ENCODE measurements at places on chromosomes 2 and 18.
A peak's percentile ranks its signal among the peaks of the same experiment; 100 is the strongest.

- DNase-seq, result no peak
These were observed 136.9 kb downstream of the SLC4A10 start for GRCh38 chr2:161761160-161761559.

DNA sequence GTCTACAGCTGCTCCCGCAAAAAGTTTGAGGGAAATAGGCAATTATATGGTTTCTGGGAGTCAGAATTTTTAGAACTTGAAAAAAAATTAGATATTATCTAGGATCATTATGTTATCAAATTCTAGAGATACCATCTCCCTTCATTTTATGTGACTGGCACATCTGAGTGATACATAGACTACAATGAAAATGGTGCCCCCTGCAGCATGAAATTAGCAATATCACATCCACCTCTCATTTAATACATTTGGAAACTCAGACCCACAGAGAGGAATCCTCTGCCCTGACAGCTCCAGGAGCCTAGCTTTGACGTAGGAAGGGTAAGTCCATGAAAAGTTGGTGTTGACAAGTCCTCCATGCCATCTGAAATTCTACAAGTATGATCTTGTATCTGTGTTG, 381.6 kb downstream of the SUCLG1 start:
- DNase-seq, result peak; percentile 28

DNA sequence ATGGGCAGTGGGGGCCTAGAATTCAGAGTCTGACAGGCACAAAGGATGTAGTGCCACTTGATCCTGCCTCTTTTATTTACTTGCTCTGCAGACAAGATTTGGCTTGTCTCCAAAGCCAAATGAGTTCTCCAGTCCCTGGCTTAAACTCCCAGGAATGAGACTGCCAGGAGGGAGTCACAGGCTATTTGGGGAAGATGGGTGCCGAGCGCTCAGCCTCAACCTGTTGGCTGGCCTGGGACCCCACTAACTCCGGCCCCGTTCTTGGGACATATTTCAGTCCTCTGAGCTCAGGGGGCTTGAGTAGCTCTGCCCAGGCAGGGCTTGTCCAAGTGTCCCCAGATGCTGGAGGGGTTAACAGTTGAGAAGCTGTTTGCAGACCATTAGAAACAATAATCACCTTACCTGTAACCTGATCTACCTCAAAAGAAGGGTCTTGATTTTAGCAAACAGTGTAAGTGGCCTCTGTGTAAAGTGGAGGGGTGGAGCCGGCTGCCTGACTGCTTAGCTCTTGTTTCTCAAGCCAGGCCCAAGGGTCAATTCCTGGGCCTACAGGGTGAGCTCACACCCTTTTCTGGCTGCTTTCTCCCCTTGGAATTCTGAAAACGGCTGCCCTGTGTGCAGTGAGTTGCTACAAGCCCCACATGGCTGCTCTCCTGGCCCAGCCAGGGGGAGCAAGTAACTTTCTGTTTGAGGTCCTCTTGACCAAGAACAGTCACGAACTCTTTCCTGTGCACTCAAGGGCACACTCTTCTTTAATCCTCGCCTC, 27.1 kb upstream of the FZD5 start:
- DNase-seq, result peak; percentile 84

DNA sequence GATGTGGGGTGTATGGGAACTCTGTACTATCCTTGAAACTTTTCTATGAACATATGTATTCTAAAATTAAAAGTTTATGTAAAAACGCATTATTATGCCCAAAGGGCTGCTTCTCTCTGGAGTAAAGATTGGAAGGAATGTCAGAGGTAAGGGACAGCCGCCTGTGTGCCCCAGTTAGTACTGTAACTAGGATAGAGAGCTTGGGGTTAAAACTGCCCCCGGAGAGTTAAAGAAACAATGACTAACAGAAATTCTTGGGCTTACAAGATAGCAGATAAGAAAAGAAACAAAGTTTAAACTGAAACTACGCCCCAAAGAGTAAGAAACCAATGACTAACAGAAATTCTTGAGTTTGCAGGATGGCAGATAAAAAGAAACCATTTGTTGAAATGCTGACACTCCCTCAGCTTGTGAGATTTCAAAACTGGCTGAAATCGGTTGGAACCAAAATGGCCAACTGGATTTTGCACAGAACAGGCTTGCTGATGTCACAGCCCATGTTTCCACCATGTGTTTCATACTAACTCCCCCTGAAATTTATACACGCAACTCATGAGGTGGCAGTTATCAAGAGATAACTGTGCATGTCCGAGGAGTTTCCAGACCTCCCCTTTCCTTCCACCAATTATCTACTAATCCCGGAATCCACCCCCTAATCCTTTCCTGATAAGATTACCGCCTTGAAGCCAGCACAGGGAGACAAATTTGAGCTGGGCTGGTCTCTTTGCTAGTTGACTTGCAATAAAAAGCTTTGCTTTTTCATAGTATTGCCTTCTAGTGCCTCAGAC, 8.7 kb upstream of the TXNDC2 start:
- no peak for DNase-seq

DNA sequence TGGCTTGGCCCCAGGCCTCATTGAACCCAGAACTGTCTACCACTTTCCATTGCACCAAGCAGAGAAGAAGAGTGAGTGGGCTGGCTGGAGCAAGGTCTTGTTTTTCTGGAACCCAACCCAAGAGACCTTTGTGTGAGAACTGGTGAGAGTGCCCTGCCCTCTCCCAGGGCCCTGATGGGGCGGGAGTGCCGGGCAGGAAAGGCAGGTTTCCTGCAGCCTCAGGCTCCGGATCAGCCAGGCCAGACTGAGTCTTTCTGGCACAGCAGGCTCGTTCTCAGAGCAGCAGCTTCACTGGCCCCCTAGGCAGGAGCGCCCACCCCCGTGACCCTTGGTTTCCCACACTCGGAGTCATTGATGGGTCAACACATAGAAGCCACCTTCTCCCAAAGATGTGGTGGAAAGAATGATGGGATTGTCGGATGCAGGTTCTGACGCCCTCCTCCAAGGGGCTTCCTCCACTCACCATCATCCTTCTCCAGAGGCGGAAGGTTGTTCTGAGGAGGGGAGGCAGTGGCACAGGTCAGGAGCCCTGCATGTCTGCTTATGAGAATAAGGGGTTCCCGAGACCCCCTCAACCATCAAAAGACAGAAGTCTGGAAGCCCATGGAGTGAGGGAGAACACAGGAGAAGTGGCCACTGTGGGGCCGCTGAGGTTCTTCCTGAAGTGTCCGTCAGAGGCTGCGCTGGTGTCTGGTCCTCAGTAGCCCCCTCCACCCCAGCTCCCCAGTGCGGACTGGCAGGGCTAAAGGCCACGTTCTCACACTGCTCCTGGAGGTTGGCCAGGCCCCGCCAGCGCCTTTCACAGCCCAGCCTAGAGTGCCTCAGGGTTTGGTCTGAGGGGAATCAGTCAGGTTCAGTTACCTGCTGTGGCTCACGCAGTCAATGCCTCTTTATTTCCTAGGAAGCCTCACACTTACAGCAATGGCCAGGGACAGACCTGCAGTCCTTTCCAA, 62.8 kb upstream of the LAPTM4A start:
- no peak for DNase-seq

- DNase-seq, result no peak
These were observed 212.9 kb upstream of the STON1 start for GRCh38 chr2:48316753-48317750.

- DNase-seq, result no peak
These were observed 109.1 kb downstream of the MCFD2 start for GRCh38 chr2:46806526-46806925.

GRCh38 chr2:166464187-166464586, 29.9 kb downstream of the SCN7A start:
- DNase-seq, result no peak

- no peak for DNase-seq
These were observed 325.6 kb upstream of the EPHA4 start for GRCh38 chr2:221897718-221898117.

- DNase-seq, result no peak
These were observed 32.1 kb downstream of the ASAP2 start for GRCh38 chr2:9238591-9239326.

Measured in NCI-H2029 treated with DMSO at 0.1 percent for 48 hours (cell line).